ENCODE measurements at places on chromosomes 1 and 21.

DNA sequence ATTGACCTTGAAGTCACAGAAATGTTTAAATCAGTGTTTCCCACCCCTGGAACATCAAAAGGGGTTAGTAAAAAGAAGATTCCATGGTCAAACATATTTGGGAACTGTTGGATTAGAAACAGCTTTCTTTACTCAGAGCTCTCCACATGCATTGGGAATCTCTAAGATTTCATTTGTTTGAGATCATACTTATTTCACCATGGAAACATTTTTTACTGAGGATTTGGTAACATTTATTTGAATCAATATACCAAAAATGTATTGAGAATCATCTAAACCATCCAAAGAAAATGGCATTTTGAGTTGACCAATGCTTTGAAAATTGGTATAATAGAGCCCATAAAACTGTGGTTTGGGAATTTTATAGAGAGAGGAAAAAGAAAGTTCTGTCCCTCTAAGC is 25.3 kb downstream of the NGF start:
- no peak for DNase-seq

- no peak for DNase-seq
Observed at GRCh38 chr1:200238311-200238710, 171.5 kb downstream of the ZNF281 start.

- DNase-seq: no peak
Observed at GRCh38 chr1:208157769-208158168, 86.4 kb downstream of the PLXNA2 start.

- DNase-seq: no peak
Observed at GRCh38 chr1:40774266-40774998, 9.2 kb upstream of the KCNQ4 start.

DNA sequence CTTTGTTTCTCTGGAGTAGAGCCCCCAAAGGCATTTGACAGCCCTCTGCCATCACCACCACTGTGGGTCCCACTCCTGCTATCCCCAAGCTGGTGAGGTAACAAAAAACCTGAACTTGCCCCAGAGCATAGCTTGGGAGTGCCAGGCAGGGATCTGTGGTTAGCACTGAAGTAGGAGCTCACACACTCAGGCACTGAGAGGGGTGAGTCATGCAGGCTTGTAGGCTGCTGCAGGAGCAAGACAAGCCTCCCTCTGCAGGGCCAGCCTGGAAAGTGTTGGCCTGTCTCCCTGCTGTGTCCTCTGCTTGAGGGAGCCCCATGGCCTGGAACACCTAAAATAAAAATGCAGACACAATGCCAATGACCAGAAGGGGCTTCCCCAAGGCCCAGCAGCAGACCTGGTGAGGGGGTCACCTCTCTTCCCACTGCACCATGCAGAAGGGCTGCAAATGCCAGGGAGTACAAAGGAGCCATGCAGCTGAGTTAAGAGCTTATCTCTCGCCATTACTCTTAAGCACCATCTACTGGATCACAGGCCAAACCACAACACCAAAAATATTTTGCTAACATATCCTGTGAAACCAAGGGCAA is 108.9 kb upstream of the POGK start:
- no peak for DNase-seq

DNA sequence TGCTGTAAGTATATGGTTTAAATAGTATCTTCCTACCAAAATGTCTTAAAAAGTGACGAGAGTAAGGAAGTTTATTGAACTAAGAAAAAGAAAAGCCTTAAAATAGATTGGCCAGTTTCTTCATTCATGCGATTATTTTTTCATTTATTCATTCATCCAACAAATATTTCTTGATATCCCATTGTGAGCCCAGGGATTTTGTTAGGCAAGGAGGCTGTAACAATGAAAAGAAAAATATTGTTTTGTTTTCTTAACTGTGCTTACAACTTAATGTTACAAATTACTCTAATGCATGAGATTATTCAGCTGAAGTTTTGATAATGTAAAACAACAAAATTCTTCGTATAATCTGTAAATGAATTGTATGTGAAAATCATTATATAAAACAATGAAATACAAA is 882.0 kb downstream of the LTN1 start:
- DNase-seq: no peak

DNA sequence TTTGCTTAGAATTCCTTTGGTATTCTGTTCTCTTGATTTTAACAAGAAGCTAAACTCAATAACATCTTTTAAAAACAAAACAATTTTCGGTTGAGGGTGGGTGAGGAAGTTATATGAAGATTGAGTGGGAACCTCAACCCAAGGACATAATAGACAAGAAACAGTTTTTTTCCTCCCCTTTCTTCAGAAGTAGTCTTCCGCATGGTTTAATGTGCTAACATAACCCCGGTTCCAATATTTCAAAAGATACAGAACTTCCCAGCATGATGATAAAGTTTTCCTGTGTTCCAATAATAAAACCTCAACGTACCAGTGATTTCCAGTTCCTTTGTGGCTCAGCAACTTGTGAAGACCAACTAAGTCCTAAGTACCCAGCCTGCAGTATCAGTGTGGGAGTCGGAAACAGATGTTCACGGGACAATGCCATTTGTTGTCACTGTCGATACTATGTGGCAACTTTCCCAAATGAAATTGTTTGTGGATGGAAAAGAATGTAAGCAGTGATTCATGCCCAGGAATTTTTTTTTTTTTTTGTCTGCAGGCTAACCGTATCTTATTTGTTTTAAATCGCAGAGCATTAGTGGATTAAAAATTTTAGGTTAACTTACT is 48.5 kb downstream of the NR5A2 start:
- peak; percentile 21 for DNase-seq
